ENCODE measurements at places on chromosomes 4 and X.
A peak's percentile ranks its signal among the peaks of the same experiment; 100 is the strongest.

- no peak for DNase-seq
These were observed 135.8 kb downstream of the HS6ST2 start for GRCh38 chrX:132822634-132823012.

DNA sequence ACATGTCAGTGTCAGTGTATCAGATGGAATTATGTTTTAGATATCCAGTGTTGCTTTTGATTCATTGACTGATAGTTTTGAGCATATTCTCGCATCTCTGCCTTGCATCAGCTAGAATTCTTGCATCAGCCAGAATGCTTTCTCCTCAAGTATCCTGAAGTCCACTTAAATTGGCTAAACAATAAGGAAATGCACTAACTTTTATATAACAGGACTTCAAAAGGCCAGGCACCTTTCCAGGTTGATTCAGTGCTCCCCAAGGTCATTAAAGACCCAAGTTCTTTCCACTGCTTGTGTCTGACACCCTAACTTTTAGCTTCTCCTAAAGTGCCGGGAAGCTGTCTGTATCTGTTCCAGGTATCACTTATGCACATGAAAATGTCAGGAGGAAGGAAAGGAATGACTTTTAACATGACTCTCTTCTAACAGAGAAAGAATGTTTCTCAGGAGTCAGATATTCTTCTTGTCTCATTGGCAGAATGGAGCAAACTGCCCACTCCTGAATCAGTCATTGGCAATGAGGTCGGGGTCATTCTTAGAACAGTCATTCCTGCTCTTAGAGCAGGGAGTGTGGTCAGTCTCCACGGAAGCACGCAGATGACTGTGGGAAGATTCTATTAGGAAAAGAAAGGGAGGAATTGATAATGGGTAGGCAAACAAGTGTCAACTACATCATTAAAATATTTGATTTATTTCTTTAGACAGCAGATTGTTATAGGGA is 92.9 kb upstream of the TLL1 start:
- no peak for DNase-seq

- DNase-seq: no peak
These were observed 43.5 kb downstream of the CLDN34 start for GRCh38 chrX:10010686-10011085.

- DNase-seq: no peak
These were observed 95.2 kb upstream of the KLF3 start for GRCh38 chr4:38568768-38569167.

DNA sequence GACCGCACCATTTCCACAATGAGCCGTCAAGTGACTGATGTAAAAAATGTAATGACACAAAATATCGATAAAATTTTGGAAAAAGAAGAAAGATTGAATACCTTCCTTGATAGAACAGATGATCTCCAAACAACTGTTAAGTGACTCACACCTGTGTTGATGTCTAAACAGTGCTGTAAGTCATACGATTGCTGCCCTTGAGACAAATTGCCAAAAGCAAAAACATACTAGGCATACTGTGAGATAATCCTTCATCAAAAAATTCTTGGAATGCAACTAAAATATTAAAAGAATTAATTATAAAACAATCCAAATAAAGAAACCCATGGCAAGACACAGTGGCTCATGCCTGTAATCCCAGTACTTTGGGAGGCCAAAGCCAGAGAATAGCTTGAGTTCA is 53.4 kb downstream of the HNRNPD start:
- DNase-seq: no peak

- peak; percentile 10 for DNase-seq
These were observed 22.7 kb upstream of the MSN start for GRCh38 chrX:65644621-65645289.

DNA sequence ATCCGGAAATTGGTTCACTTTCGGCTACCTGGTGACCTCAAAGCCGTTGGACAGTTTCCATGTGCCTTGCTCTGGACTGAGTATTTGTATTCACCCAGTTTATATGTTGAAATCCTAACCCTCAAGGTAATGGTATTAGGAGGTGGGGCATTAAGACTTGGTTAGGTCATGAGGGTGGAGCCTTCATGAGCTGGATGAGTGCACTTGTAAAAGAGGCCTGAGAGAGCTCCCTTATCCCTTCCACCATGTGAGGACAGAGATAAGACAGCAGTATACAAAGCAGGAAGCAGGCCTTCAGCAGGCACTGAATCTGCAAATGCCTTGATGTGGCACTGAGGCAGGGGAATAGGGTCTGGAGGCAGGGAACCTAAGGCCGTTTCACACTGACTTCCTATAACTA is 5.3 kb upstream of the OPHN1 start:
- DNase-seq: no peak

DNA sequence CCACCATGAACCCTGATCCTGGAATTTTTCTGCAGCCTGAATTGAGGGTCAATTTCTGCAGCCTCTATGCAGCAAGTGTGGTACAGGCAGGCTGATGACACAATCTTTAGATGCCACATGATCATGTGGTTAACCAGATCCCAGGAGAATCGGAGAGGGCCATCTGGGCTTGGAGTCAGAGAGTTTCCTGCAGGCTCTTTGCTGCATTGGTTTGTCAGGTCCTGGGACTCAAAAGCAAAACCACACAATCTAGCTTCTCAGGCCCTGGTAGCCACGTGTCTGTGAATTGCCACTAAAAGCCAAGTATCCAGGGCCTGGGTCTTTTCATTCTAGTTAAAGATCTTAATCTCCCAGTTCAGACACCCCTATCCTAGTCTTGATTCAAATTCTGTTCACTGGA is 464.5 kb downstream of the BCOR start:
- no peak for DNase-seq

DNA sequence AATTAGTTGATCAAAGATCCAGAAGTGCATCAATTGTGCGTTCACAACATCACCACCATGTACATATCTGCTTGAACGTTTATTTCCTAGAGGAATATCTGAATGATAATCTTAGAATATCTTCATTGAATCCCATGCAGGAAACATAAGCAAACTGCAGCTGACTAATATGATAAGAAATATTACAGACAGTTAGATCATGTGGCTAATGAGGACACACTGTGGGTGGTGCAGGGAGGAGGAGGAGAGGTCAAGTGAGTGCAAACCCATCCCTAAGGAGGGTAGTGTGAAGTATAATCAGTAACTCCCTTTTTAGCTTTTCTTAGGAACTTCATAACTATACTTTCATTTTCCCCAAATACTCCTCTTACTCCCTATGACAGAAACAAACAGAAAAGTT is 58.3 kb upstream of the HPGD start:
- no peak for DNase-seq

DNA sequence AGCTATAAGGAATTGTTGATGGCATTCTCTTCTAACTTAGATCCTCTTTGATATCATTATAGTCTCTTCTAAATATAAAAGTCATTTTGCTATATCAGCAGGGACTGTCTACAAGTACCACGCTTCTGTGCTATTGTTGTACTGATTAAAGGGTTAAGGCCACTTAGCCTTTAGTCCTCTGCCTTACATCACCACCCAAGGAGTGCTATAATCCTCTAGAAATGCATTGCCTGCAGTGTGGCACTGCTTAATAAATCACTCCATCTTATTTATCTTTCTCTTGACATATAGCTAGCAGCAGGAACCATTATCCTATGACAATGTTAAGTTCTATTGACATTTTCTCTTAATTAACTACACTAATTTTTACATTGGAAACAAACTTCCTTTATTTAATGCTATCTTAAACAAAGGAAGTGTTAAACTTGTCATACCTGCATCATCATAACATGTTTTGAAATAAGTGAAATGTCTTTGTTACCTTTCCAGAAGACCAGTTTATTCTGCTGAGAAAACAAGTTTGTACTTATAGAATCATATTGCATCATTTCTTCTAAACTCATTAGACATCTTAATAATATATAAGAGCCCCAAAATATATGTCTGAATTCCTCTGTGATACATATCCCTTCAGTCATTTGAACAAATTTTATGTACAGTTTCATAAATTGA is 360.9 kb upstream of the ATOH1 start:
- DNase-seq: no peak

GRCh38 chrX:34879346-34879745 is 63.2 kb upstream of the FAM47B start:
- no peak for DNase-seq

DNA sequence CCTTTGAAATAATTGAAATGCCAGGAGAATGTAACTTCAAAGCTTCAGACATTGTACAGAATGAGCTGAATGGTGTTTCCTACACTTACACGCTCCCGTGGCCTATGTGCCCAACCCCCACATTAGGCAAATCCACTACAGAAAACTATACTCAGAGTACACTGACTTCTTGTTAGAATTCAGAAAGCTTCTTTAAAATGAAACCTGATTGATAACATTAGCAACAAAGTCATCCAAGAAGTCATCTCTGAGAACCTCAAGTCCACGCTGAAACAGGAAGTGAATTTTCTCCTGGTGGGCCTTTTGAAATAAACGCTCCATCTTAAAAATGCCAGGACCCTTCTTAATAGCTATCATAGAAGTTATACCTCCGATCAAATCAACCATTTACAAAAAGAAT is 136.3 kb downstream of the TSPAN5 start:
- DNase-seq: no peak

- DNase-seq: peak; percentile 46
These were observed 16.8 kb upstream of the NAT8L start for GRCh38 chr4:2042204-2042946.

DNA sequence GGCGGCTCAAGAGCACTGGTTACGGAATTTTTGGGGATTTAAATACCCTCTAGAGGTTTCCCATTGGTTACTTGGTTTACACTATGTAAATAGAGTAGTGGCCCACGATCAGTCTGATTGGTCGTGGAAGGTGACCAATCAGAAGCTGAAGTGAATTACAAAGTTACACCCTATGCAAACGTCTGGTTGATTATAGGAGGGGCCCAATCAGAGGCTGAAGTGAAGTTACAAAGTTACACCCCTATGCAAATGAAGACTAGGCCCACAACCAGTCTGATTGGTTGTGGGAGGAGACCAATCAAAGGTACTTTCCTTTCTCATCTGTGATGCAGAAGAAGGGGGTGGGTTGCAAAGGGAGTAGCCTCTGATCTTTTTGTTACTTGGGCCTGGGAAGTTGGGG is 45.1 kb upstream of the HSD17B10 start:
- no peak for DNase-seq

DNA sequence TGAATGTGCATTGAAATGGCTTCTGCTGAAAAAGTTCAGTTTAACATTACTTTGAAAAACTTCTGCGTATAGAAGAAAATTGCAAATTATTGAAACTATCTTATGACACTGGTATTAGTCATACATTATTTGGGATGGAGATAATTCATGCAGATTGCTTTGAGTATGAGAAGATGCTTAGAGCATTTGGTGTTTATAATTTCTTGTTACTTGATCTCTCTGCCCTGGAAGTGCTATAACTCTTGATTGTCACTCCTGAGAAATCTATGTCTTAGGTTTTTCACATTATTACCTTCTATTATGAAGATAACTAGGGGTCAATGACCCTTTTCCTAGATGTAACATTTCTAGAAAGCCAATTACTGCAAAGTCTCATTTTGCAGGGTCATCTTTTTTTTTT is 36.4 kb downstream of the TMEM131L start:
- no peak for DNase-seq

- no peak for DNase-seq
These were observed 36.0 kb downstream of the P2RY8 start for GRCh38 chrX:1500701-1501624.

DNA sequence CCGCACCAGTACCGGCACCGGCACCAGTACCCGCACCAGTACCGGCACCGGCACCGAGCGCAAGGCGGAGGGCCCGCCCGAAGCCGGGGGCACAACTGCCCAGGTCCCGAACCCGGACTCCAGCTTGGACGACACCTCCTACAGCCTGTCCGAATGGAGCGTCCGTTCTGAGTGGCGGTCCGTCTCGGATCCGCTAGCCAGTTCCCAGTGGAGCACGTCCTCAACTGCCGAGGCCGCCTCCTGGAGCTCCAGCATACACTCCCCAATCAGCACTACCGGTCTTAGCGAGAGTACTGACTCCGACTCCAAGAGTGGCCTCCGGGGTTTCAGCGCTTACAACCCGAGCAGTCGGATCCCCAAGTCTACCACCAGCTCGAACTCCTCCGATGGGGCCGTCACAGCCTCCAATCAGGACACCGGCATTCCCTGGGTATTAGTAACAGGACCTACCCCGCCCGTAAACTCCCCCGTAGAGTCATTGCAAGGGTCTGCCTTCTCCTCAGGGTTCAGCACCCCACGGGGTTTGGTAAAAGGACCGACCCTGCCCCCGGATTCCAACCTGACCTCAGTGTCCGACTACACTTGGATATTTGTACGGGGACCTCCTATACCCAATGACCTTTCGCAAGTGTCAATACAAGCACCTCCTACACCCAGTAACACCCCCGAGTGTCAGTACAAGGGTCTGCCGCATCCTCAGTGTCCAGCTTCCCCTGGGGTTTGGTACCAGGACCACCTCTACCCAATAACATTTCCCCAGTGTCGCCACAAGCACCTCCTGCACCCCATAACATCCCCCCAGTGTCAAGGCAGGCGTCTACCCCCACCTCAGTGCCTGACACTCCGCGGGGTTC is 721 bp upstream of the MAOA start:
- peak; percentile 24 for DNase-seq

GRCh38 chr4:145436114-145436513 is 45.5 kb upstream of the SMAD1 start:
- DNase-seq: no peak

- DNase-seq: no peak
These were observed 57.7 kb downstream of the IL13RA2 start for GRCh38 chrX:114959729-114960128.

- no peak for DNase-seq
These were observed 35.9 kb upstream of the STK26 start for GRCh38 chrX:131987252-131987651.

- DNase-seq: peak; percentile 28
These were observed 999.0 kb upstream of the ADGRL3 start for GRCh38 chr4:60201052-60201673.
